NCI-H510A (cell line): ENCODE measurements at places on chromosomes 1 and 21.

DNA sequence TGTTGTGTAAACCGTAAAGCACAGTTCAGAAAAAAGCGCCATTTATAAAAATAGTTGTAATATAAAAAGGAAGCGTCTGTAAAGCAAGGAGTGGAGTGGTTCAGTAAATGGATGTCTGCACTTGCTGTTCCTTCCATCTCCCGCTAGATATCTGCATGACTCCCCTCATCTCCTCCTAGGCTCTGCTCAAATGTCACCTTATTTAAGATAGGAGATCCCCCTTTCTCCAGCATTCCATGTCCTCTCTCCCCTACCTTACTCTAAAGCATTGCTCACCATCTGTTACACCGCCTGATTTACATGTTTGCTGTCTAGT is 745 bp downstream of the MUL1 start:
- no peak for DNase-seq

DNA sequence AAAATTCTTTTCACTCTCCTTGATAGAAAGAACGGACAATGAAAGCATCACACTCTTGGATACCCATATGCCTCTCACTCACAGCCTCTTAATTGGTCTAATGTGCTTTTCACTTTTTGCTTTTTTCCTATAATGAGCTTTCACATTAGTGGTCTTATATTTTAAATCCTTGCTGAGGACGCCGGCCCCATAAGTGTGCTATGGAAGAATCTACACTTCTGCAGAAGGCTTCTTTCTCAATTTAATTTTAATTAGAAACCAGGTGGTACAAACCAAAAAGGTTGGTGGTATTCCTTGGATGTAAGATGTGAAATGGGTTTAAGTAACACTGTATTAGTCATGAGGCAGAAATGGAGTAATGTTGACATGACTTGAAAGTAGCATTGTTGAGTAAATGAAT is 190.6 kb upstream of the NFIA start:
- DNase-seq: no peak

GRCh38 chr1:165631342-165632151 is 513 bp downstream of the MGST3 start:
- peak; percentile 16 for DNase-seq

DNA sequence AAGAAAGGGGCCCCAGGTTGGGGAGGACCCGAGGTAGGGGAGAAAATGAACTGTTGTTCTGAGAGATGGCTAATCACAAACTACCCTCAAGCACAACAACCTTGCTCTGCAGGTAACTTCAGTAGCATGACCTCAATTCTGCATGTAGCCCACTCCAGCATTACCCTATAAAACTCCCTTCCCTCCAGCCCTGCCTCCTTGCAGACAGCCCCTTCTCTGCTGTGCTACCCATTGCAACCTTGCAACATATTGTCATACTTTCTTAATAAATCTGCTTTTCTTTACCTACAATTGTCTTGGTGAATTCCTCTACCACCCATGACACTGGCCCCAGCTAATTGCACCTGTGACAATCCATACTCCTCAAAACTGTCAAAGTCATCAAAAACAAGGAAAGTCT is 428.9 kb downstream of the MATN1 start:
- DNase-seq: no peak

DNA sequence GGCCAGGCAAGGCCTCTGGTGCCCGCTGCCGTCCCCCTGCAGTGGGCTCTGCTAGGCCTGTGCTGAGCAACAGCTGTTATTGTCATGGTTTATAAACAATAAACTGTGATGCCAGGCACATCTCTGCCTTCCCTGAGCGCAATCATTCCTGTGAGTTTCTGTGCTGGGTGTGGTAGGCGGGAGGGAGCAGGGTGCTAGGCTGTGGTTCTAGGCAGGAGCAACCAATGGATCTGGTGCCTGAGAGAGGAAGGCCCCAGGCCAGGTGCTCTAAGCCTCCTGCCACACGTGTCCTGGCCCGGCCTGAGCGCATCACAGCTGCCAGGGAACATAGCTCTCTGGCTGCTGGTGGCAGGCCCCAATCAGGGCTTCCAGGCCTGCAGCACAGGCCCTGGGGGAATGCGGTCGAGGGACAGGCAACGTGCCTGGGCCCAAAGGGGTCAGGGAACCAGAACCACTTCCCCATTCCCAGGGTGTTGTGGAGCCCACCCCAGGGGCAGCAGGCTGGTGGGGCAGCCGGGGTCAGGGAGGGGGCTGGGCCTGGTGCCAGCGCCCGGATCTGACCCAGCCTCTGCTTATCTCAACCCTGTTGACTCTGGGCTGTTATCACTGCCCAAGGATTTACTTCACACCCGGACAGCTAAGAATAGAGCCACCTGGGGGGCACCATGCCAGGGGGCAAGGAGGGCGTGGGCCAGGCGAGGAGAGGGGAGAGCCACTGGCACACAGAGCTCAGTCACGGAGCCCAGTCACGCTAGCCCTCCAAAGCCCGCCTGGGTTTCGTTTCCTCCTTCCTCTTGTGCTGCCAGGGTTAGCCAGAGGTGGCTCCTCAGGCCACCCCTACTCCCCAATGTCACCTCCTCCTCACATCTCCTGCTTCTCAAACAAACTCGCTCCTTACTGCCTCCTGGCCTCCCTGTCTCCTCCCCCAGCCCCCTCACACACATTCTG is 11.5 kb downstream of the TRIM46 start:
- no peak for DNase-seq

DNA sequence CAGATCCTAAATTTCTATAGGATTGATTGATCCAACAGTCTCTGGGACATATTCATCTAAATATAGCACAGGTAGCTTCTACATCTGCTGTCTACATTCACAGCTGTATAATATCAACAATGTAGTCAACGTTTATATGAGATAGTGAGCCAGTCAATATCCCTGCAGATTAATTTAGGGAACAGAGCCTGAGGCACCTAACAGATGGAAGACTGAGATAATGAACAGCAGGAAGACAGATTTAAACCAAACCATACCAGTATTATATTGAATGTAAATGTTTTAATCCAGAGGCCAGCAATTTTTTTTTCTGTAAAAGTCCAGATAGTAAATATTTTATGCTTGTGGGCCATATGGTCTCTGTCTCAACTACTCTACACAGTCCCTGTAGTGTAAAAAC is 2072.4 kb downstream of the MRPL39 start:
- DNase-seq: no peak

DNA sequence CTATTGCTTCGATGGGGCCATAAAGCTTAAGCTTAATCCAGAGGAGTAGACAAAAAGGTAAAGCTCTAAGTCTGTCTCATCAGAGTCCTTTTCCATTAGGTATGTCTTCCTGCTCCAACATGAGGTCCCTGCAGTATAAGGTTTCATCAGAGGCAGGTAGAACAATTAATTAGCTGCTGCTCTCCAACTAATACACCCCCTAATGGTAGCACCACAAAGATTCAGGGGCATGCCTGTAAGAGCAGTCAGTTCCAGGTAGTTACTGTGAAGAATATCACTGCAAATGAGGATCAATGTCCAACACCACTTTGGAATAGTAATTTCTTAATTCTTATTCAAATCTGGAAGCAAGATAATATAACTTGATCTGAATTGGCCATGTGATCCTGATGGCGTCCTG is 160.3 kb upstream of the ESRRG start:
- DNase-seq: no peak
